ENCODE measurements at places on chromosomes 5 and 9.

DNA sequence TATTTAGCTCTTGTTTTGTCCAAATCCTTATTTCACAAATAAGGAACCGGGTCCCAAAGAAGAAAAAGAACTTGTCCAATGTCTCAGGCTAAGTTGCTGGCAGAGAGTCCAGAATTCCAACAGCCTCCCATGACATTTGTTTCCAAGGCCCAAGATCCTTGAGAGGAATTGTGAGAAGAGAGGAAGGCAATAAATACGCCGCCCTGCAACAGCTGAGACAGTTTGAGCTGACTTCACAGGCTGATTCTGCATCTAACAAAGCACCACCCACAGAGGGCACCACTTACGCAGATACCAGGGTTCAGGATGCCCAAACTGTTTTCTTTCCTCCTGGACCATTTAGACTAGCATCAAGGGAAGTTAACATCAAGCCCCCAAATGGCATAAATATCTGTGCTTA, 211.3 kb downstream of the FAM114A2 start:
- DNase-seq, result no peak

GRCh38 chr9:109033941-109034700, 20.8 kb upstream of the CTNNAL1 start:
- no peak for DNase-seq

DNA sequence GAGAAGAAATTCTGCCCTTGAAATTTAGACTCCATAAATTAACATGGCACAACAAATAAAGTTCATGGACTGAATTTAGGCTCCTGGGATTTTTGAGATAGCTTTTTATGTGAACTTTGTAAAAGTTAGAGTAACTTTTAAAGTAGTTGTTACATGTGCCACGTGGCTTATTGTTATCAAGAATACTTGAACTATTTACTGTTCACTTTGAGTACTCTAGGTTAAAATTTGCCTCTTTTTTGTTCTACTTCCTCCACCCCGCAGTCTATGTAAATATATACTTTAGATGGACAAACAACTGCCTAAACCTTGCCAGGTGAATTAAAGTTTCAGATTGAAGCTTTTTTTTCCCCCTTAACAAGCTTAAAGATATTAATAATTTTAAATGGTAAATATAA, 457.9 kb downstream of the RAB3C start:
- DNase-seq, result no peak

DNA sequence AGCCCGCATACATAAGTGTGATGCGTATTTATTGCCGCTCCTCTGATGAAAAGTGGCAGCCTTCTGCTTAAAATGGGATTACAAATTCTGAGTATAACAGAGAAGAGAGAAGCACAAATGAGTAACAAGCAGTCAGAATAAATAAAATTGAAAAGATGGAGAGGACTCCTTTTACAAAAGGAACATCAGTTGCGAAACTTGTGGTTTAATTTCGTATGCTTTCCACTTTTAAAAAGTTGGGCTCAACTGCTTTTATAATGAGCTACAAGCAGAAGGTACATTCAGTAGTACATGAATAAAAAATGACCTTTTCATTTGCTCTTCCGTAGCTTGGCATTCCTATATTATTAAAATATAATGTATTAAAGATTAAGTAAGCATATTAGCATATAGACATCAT, 320.0 kb downstream of the FBXL17 start:
- DNase-seq, result peak; percentile 14

DNA sequence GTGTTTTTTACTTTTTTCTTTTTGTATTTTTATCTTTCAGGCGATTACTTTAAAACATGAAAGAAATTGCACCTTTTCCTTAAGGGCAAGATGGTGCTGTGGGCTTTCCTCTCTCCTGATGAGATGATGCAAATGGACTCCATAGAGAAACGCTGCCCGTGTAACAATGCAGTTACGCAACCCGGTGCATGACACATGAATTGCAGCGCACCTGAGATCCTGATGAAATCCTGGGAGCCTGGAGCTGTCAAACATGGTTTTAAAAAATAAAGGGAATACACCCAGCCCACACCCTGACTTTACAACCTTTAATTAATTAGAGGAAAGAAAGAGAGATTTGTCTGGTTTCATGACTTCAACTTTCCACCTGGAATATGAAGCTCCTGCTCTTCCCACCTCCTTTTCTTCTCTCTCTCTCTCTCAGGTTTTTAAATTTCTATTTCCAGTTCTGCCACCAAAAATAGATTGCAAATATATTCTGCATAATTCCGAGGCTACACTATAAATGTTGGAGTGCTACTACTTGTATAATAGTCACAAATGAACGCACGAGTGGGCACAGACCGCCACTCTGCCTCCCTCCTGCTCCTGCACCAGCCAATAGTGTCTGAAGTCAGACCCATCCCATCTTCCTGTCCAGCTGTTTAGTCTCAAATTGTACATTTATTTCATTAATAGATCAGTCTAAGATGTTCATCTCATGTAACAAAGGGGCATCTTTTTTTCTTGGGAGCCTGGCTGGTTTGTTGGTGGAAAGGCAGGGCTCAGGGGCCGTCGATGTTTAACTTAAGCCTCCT, 179.1 kb downstream of the AUH start:
- DNase-seq, result no peak

GRCh38 chr5:74169701-74170100, 470.8 kb downstream of the ENC1 start:
- DNase-seq, result no peak

- peak; percentile 83 for DNase-seq
Measured at GRCh38 chr5:126002222-126002897, 420.8 kb upstream of the GRAMD2B start.

DNA sequence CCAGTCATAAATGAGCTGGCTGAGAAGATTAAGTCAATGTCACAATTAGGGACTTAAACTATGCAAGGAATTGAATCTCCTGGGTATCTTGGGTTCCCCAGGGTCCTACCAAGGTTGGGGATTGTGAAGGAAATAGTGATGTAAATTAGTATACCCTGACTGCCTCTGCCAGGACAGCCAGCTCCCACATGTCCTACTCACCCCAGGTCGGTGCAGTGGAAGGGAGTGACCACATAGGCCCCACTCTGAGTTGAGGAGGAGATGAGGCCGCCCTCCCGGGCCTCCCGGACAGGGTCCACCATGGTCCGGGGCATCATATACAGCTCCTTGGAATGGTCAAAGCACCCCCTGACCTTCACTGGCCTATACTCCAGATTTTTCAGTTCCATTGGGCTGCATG, 2.7 kb downstream of the SURF1 start:
- no peak for DNase-seq

GRCh38 chr5:96408841-96409538, 24.1 kb downstream of the PCSK1 start:
- no peak for DNase-seq

- DNase-seq, result peak; percentile 75
Measured at GRCh38 chr5:95646569-95647431, at the start of gene RFESD. RFESD (plus strand) TSS chr5:95646777; CDS start chr5:95652272, 5,495 bp downstream.

- DNase-seq, result no peak
Measured at GRCh38 chr5:69167493-69167855, 524 bp downstream of the CCNB1 start.

DNA sequence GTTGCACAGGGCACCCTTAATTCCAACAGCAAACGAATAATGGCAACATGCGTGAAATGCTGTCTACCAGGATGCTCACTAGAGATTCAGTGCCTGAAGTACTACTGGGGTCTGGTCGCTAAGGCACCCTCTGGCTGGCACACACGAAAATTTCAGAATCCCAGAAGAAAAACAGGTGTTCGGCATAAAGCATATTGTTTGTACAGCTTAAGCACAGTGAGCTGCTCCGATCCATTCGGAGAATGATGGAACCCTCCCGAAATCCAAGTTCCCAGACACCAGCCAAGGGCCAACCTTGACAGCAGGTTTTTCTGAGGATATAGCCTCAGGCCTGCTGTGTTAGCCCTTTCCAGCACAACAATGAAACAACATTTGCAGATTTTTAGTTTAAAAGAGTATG, 61.4 kb upstream of the ALDH1B1 start:
- DNase-seq, result no peak

DNA sequence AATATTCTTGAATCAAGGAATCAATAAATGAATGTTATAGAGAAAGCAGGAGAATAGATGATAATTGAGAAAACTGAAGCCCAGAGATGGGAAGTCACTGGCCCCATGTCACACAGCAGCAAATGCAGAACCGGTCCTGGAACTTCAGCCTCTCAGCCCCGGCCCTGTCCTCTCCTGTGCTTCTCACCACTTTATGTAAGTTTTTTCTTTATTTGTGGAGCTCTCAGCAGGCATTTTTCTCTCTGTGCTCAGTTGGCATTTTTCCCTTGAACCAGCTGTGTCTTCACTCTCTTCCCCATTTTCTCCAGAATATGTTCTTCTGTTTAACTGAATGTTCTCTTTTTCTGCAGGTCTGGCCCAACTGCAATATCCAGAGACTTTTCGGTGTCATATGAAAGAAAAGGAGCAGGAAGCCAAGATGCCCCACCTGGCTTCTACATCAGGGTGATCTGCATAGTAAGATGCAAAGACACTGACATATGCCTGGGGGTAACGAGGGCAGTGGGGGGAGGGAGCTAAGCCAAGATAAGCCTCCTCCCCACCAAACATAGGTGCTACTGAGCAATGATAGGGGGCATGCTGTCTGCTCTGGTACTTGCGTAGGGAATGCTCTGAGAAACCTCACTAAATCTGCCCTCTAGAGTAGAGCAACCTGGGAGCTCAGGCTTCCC, 12.8 kb upstream of the LCP2 start:
- DNase-seq, result no peak

DNA sequence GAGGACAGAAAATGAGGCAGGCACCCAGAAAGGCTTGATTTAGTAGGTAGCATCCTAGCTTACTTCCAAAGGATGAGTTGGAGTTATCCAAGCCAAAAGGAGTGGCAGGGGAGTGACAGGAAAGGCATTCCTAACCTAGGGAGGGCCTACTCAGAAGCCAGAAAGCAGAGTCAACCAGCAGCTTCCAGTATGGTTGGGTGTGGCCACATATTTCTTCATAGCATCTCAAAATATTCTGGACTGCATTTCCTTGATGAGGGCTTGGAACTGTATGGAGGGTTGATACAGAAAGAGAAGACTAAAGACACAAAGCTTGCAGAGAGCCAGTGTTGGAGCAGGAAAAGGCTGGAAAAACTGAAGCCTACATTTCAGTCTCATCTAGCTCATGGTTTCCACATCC, 656.8 kb upstream of the DMAC1 start:
- DNase-seq, result peak; percentile 1

Measured in AG09309 (cell line).